MV-4-11 (cell line): ENCODE measurements at places on chromosomes 1 and 21.
A peak's percentile ranks its signal among the peaks of the same experiment; 100 is the strongest.

GRCh38 chr21:28455253-28455600 is 537.5 kb downstream of the LTN1 start:
- DNase-seq = no peak

- no peak for DNase-seq
Observed at GRCh38 chr1:51303315-51303714, 27.0 kb downstream of the TTC39A start.

DNA sequence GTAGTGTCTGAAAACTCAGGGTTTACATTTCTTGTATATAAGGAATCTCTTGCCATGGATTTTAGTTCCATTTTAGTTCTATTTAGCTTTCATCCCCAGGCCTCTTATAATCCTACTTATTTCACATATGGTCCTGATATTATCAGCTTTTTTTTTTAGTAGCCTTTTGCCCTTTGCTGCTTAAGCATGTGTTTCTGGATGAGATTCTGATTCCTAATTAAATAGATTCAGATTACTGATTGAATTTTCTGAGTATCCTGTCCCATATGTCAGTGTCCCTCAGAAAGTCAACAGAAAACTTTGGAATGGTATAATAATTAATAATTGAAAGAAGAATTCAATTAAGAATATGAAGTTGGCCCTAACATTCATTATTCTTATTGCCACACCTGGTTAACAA is 134.7 kb upstream of the HOOK1 start:
- DNase-seq = no peak

DNA sequence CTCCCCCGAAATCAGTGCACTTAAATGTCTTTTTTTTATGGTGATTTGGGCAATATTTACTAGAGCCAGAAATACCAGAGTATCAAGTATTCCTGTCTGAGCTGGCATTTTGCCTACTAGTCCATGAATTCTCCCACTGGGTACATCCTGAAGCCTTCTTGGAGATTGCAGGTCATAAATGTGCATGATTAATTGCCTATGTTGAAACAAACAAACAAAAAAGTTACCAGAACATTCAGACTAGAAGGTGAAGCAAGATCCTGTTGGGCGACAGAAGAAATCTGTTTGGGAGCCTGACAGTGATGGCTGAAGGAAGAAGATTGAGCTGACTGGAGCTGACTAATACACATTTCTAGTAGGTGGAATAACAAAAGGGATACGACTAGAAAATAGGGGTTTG is 127.4 kb upstream of the NRIP1 start:
- DNase-seq = no peak

- DNase-seq = peak; percentile 15
Observed at GRCh38 chr1:8701794-8702471, 115.5 kb downstream of the RERE start.

DNA sequence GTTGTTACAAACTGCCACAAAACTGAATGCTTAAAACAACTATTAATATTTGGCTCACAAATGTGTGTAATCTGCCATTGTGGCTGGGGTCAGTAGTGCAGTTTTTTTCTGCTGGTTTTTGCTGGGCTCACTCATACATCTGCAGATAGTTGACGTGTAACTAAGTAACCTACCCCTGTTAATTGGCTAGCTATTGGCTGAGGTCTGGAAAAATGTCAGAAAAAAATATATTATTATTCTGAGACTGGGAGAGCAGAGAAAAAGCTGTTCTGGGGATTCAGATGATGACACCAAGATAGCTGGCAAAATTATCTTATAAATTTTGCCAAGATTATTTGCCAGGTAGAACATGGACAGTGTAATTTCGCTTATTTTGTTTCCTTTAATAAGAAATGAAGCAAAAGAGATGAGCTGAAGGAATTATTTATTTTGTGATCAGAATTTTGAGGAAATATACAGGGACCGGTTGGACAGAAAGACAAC is 616.1 kb upstream of the ADAMTS5 start:
- DNase-seq = no peak
